ENCODE measurements at places on chromosomes 11 and 22.

GRCh38 chr11:133965031-133965601, 8.3 kb upstream of the IGSF9B start:
- DNase-seq: no peak

GRCh38 chr11:27912916-27913315, 195.0 kb downstream of the KIF18A start:
- DNase-seq: no peak

GRCh38 chr22:49904040-49904369, 14.2 kb downstream of the ALG12 start:
- no peak for DNase-seq

DNA sequence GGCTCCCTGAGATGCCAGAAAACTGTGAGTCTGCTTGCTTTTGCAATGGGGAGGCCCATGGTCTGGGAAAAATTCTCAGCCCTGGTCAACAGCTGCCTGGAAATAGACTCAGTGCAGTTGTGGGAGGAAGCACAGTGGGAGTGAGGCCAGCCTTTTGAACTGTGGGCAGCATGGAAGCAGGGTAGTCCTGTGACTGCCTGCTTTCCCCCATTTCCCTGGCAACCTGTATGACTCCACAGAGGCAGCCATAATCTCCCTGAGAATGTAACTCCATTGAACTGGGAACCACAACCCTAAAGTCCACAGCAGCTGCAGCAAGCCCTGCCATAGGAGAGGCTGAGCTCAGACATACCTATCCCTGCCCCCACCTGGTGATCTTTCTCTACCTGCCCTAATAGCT, 494.6 kb upstream of the FAT3 start:
- no peak for DNase-seq

GRCh38 chr22:43919106-43919973, 4.3 kb upstream of the PNPLA3 start:
- DNase-seq: no peak

GRCh38 chr11:111870522-111870885, 877 bp downstream of the ALG9 start:
- DNase-seq: no peak

GRCh38 chr11:96624126-96624525, 234.3 kb downstream of the JRKL start:
- DNase-seq: no peak

GRCh38 chr11:61800331-61801281, 7.9 kb downstream of the FEN1 start:
- no peak for DNase-seq

GRCh38 chr11:60485987-60486386, 6.6 kb upstream of the MS4A12 start:
- DNase-seq: no peak

GRCh38 chr22:24554313-24555164, at the start of gene GUCD1:
Gene GUCD1, minus strand, starts transcription at chr22:24555138. Its CDS starts 147 bp downstream, at chr22:24554991.
- DNase-seq: no peak

DNA sequence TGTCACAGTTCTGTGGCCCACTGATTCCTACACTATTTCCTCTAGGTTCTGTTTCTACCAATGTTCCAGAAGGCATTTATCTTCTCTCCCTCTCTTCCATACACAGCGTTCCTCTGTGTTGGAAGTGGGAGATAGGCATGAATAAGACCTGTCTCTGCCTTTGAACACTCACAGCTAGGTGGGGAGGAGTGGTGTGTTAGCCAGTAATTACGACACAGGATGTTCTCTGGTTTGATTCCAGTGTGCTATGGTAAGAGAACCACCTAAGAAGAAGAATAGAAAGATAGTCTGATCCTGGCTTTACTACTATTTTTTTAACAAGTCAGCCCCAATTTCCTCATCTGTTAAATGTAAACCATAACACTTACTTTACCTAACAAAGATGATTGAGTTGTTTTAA, 200.2 kb upstream of the MTMR2 start:
- DNase-seq: no peak

DNA sequence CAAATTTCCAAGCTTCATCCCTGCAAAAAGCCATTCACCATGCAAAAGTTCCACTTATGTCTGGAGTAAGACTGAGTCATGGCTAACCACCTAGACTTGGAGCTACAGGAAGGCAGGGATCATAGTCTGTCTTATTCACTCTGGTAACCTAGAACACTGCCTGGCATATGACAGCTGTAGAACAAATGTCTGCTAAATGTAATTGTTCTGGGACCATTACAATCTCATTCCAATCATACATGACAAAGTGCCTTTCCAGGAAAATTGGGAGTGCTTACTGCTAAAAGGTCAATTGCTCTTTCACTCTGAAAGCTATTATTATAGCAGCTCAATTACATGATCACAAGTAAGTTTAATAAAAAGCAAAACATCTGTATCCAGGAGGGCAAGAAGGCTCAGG, 99.1 kb upstream of the CHRM4 start:
- DNase-seq: no peak

GRCh38 chr11:61966734-61967115, 709 bp downstream of the FTH1 start:
- DNase-seq: peak; percentile 25

- no peak for DNase-seq
These were observed 25.1 kb downstream of the ADM start for GRCh38 chr11:10329935-10330334.

- DNase-seq: peak; percentile 73
These were observed 17.6 kb downstream of the GDPD5 start for GRCh38 chr11:75508051-75508561.

DNA sequence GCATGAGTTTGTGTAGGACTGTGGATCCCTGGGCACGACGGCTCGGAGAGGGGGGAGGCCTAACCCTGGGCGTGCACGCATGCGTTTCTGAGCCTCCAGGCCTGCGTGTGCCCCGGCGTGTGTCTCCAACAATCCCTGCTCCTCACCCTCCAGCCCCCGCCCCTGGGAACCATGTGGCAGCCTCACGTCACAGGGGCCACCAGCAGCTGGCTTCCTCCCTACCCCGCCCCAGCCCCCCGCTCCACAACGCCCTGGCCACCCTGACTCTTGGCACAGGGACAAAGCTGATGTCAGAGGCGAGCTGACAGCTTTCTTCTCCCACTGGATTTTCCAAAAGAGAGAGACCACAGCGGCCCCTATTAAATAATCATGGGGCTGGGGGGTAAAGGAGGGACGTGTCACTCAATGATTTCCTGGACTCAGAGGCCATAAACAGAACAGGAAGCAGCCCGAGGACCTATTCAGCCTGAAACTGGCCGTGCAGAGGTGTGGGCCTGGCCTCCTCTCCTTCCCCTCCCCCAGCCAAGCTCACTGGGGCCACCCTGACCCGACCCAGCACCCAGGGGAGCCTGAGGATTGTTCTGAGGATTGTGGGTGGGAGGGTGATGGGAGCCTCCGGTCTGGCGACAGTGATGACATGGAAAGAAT, 6.8 kb upstream of the LIF start:
- DNase-seq: no peak

GRCh38 chr22:27574651-27575050, 226.9 kb downstream of the MN1 start:
- DNase-seq: no peak

DNA sequence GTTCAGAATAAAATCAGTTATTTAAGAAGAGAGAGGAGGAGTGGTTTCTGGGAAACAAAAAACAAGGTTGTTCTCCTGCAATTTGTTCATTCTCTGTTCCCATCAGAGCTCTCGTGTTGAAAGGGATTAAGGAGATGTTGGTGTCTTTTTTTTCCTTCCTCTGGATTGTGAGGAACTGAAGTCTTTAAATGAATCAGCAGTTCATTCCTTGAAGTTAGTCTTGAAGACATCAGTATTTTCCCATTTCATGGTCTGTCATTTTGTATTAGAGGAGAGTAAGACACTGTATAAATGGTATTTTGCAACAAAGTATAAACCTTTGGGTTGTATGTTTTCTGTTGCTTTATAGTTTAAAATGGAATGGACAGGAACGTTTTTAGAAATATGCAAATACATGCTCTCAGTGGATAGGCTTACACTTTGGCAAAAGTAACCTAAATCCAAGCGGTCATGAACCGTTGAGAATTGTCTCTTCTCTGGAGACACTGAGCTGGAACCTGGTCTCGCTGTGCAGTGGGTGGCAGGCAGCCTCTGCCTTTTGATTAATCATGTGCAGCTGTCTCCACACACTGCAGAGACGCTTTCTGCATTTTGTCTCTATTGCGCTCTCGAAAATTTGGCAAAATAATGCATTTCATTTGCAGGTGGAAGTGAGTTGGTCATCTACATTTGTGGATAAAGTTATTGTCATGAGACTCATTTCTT, 33.0 kb downstream of the SAMM50 start:
- DNase-seq: no peak

DNA sequence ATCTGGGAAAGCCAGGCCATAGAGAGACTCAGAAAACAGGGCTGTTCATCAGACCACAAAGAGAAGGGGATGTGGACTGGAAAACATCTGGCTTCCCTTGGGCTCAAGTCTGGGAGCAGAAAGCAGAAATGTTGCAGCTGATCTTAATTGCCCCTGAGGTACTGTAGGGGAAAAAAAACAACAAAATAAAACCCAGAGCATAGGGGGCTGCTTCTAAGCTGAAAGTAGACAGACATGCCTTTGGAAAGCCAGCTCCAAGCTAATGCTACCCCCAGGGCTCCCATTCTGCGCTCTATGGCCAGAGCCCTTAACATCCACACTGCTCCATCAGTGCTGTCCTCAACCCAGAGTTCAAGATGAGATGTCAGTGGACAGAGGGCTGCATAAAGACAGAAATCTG, 2.0 kb upstream of the PACSIN3 start:
- DNase-seq: no peak

DNA sequence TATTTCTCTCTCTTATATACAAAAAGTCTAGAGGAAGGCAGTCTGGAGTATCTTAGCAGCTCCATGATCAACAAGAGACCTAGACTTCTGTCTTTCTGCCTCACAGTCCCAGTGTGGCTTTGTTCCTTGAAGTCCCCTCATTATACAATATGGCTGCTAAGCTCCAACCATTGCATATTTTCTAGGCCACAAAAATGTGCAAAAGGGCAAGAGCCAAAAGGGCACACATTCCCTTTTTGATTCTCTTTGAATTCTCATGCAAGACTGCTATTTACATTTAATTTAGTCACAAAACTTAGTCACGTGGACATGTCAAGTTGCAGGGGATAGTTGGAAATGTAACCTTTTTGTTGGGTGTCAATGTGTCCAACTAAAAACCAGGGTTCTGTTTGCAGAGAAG, 64.2 kb upstream of the OLFML1 start:
- DNase-seq: no peak

DNA sequence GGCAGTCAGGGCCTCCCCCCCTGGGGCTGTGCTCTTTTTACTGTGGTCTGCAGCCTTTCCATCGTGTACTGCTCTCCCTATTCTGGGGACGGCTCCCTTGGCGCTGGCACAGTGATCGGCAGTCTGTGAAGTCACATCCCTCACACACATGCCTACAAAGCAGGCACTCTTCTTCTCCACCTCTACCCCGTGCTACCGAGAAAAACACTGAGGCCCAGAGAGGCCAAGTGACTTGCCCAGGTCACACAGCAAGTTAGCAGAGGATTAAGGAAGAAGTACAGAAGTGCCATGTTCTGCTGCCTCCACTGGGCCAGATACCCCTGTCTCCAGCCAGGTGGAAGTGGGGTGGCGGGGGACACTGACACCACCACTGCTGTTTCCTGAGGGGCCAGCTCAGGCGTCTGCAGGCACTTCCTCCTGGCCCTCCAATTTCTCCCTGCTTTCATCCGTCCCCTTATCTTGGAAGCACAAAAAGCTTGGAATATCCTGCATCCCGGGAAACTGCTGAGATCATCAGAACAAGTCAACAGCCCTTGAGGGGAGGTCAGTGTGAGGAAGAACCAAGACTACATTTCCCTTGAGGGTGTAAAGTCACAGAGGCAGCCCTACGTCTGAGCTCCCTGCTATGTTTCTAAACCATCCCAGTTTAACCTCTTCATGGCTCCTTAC, 30.2 kb upstream of the KLHL35 start:
- no peak for DNase-seq

DNA sequence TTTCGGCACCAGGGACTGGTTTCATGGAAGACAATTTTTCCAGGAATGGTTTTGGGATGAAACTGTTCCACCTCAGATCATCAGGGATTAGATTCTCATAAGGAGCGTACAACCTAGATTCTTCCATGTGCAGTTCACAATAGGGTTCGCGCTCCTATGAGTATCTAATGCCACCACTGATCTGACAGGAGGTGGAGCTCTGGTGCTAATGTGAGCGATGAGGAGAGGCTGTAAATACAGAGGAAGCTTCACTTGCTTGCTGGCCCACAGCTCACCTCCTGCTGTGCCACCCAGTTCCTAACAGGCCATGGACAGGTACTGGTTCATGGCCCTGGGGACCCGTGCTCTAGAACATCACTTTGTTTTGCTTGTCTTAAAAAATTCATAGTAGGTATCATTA, 41.8 kb upstream of the AMPD3 start:
- peak; percentile 66 for DNase-seq

DNA sequence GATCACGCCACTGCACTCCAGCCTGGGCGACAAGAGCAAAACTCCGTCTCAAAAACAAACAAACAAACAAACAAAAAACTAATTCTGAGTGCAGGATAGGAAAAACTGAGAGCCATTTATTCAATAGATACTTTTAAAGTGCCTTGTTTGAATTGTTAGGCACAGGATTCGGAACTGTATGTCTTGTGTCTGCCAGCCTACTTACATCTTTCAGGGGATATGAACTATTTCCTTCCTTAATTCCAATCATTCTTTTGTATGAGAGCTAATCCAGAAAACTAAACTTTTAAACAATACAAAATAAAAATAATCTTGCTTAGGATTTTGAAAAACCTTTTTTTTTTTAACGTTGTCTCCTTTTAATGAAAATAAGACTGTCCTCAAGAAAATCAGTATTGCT, 12.6 kb downstream of the UVRAG start:
- DNase-seq: no peak

DNA sequence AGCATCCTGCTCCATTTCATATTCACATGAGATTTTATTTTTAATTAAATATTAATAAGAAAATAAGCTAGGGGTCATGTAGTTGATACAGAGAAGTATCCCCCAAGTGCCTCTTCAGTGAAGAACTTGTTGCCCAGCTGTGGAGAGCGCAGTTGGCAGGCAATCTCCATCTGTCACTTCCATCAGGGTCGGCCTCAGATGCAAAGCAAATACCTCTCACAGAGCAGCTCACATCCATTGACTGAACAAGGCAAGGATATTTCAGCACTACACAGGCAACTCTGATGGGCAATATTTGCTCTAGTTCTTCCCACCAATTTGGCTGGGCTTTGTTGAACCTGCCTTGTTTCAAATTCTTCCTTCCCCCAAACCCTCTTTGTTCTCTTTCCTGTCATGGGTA, 129.4 kb downstream of the NOX4 start:
- DNase-seq: no peak

- peak; percentile 74 for DNase-seq
These were observed 58.6 kb downstream of the DDIAS start for GRCh38 chr11:82959987-82960778.

GRCh38 chr11:73980001-73980961, 2.4 kb downstream of the UCP2 start:
- peak; percentile 91 for DNase-seq

DNA sequence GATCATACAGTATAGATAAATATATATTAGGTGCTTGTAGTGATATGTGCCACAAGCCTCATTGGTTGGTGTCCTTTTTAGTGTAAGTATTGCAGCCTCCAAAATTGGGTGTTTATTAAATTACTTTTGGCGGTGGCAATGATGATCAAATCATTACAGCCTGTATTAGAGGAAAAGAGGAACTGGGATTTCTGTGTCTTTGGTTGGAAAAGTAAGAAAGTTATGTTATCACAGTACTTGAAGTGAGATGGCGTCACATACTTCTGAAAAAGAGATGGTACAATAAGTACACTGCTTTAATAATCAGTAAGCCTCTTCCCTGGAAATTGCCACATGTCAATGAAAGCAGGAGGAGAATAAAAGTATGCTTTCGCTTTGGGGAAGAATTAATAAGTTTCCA, 523 bp upstream of the MPZL3 start:
- DNase-seq: no peak

GRCh38 chr11:2688381-2689231, 11.2 kb downstream of the KCNQ1OT1 start:
- DNase-seq: no peak

All from CD4-positive, alpha-beta T cell treated with Interleukin-6 at 100 ng/mL for 8 hours (primary cell).